GM03348 (cell line): ENCODE measurements at places on chromosomes 5 and 9.

DNA sequence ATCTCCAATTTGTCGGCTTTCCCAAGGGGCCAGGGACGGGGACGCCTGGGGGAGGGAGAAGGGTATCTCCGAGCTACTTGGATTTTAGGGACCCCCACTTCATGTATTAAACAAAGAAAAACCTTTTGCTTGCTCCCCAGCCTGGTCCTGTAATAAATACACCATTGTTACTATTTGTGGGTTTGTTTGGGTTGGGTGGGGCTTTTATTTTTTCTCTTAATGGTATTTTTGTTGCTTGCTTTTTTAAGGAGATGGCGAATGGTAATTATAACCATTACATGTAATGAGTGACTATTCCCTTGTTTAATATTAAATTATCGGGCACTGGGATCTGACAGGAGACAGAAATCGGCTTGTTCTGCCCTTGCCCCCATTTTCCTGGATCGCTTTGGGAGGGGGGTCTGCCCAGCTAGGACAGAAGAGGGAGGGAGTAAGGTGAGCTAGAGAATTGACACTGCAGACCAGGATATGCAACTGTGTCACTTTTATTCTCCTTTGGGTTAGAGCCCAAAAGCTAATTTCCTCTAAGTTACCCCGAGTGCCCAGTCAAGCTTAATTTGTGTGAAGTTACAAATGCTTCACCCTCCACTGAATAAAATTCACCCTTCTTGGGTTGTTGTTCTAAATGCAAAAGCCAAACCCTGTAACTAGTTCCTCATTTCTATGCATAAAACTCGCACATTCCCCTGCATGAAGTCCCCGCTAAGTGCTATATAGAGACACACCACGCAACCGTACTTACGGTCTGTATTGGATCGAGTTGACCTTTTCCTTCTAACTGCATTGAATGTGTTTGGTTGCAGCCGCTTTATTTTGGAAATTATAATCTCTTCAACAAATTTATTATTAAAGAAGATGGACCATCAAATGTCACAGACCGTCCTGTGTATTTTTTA lies 1.6 kb upstream of the ZNF608 start:
- no peak for DNase-seq

- no peak for DNase-seq
These were observed 61.4 kb upstream of the AFAP1L1 start for GRCh38 chr5:149210225-149210624.

DNA sequence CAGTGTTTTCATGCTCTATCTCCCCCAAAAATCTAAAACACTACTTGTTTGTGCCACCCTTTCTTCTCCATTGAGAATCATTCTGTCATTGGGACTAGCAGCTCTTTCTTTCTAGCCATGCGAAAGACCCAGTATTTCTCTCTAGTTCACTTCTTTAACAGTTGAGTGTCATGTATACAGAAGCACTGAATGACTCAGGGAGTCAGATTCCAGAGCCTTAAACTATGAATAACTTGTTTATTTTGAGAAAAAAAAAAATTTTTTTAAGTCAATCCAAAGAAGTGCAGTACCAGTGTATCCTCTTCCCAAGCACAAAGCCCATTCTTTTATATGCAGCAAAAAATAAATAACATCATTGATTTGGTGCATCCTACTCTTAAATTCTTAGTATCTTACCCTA lies 415.4 kb upstream of the GRAMD2B start:
- no peak for DNase-seq

- no peak for DNase-seq
These were observed 10.4 kb upstream of the ALDH1B1 start for GRCh38 chr9:38382141-38382540.

GRCh38 chr5:132414634-132415378 lies 45.3 kb downstream of the SLC22A5 start:
- peak; percentile 47 for DNase-seq

DNA sequence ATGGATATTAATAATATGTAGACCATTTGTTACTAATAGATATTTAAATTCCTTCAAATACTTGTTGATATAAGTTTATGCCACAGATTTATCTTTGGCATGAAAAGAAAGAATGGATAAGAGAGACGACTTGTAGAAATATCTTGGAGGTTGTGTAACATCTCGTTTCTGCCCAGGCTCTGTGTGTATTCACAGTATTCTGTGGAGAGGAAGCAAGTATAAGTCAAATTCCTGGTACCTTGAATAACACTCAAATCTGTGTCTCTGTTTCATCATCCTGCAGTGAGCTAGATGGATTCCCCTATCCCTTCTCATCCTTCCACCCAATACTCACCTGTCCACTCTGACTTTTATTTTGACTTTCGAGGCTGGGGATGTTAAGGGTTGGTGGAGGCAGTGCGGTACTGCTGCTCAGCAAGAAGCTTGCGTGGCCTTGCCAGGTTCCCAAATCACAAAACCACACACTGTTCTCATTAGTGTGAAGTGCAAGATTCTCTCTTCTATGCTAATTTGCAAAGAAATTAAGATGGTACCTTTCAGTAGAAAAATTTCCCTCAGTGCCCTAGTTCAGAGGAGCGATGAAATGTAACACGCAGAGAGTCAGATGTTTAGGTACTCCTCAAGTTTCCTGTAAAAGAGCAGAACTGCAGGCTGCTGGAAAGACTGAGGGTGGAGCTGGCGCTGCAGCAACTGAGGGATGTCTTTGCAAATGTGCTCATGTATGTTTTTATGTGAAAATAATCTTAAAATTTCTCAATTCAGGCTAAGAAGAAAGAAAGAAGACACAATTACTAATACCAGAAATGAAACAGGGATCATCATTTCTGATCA lies 42.6 kb upstream of the ANKRD18A start:
- DNase-seq, result no peak

GRCh38 chr9:109276469-109277440 lies 44.1 kb downstream of the EPB41L4B start:
- no peak for DNase-seq

- peak; percentile 63 for DNase-seq
These were observed 16.5 kb downstream of the GRXCR2 start for GRCh38 chr5:145856285-145856818.

DNA sequence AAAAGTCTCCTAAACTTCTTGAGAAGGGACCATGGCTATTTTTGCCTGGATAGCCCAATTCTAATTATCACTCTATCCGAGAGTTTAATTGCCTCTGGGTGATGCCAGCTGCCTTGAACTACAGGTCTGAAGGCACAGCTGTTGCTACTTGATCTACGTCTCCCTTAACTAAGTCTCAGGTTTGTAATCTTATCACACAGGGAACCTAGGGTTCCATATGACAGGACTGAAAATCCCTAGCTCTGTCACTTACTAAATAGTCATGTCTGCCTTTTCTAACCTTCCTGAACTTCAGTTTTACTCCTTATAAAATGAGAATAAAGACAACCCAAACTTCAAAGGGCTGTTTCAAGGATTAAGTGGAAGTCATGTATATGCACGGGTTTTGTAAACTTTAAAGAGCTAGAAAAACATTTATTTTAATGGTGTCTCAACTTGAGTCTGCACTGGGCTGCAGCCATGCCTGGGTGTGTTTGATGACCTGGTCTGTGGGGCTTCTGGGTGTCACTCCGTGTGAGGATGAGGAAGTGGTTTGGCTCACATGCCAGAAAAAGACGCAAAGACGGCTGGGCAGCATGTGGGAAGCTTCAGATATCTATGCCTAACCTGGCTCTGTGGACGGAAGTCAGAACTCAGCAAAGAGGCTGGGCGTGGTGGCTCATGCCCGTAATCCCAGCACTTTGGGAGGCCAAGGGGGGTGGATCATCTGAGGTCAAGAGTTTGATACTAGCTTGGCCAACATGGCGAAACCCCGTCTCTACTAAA lies 129.3 kb upstream of the SLC44A1 start:
- DNase-seq, result no peak

DNA sequence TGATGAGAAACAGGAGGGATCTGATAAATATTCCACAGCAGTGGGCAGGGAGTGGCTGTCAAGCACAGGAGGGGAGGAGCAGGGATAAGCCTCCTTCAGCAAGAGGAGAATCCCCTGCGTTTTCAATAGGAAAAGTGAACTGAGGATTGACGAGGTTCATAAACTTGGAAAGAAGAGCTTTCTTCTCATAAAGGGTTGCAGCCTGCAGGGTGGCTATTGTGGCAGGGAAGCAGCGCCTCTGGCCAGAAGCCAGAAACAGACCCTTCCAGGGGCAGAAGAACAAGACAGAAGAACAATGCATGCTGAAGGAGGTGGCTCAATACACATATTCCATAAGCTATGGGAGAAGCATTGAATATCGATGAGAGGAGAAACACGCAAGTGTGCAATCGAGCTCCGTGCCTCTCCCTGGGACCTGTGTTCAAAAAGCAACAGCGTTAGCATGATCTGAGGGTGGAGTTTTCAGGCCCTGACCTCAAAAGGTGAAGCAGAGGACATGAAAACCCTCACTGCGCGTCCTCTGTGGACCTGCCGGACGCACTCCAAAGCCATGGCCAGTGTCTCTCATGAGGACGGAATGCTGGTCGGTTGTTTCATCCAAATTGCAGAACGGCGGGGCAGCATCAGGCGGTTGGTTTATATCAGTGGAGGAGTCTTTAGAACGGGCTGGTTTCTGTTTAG lies 67.6 kb downstream of the ANKRD33B start:
- DNase-seq, result no peak

DNA sequence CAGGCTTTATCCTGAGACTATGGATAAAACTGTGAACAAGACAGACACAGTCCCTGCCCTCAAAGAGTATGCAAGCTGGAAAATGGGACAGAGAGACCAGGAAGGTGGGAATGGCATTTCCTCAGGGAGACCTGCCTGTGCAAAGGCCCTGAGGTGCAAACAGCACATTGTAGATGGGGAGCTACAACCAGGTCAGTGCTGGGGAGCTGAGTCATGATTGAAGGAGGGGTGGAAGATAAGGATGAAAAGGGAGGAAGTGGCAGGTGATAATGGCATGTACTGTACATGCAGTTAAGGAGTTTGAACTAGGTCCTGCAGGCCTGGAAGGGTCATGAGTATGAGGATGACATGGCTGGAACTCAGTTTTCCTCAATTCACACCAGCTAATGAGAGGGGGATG lies 75.5 kb upstream of the BOD1 start:
- DNase-seq, result no peak

DNA sequence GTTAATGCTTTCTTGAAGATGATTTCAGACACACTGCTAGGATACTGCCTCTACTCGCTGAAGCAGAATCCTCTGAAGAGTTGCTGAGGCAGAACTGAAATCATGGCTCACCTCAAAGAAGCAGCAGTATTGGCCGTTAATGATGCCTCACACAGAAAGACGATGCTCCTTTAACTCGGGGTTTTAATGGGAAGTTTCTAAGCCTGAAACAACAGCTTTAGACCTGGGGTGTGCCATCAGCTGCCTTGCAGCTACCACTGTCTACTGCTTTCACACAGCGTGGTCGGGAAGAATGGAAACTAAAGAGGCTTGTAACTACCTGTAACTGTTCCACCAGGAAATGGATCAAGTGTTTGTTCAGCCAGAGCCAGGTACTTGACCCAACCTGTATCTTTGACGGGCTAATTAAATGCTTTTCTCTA lies at the start of gene CTXN3:
Gene CTXN3 (plus strand): TSS at position 65 of the 422 bp plus-strand sequence. CDS start 8,440 bp downstream, outside the sequence.
- DNase-seq, result no peak

DNA sequence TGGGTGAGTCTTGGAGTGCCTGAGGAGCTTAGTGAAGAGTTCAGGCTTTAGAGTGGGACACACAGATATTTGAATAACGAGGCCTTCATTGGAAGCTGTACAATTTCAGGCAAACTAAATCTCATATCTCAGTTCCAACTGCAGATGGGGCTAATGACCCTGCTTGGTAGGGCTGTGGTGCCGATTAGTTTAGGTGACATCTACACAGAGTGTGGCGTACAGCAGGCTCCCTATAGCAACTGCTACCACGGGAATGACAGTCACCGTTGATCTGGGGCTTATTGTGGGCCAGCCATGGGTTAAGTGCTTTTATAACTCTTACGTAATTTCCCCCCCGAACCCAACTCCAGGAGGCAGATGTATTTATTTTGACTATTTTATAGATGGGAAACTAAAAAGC lies 70.8 kb downstream of the FAT2 start:
- no peak for DNase-seq

DNA sequence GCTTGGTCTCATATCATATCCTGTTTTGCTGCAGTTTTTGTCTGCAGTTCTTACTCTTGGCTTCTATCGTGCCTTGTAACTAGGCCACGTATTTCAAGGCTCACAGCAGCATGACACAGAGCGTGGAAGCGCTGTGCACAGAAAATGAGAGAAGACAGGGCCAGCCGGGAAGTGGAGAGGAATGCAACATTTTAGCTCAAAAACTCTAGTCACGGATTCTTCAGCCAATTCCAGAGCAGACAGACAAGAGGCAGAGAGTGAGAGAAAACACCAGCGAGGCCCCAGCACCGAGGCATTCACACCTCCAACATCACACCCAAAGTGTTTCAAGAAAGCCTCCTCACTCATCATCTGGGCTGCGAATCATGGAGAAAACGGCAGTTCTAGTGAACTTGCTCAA lies 160.8 kb downstream of the DNAH5 start:
- DNase-seq, result peak; percentile 20

GRCh38 chr5:9545992-9546851 lies at the start of gene SEMA5A:
TSS of gene SEMA5A (minus strand) at chr5:9546075. CDS start at chr5:9379946, 166,129 bp downstream.
- peak; percentile 95 for DNase-seq

- DNase-seq, result no peak
These were observed 920 bp downstream of the PMPCA start for GRCh38 chr9:136411378-136411777.

DNA sequence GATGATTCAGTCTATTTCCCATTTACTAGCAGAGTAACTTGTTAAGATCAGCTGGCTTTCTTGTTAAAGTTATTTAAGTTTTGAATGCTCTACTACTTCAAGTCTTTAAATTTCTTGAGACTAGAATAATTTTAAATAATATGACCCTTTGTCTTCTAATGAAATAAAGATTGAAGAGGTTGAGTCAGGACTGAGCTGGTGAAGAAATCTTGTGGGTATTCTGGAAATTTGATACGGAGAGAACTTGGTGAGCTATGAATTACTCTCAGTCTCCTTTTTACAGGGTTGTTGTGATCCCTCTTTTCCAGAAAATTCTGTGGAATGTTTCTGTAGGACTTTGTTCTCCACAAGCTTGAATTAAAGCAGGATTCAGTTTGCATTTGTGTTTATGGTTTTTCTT lies 29.3 kb downstream of the RNF20 start:
- DNase-seq, result no peak

DNA sequence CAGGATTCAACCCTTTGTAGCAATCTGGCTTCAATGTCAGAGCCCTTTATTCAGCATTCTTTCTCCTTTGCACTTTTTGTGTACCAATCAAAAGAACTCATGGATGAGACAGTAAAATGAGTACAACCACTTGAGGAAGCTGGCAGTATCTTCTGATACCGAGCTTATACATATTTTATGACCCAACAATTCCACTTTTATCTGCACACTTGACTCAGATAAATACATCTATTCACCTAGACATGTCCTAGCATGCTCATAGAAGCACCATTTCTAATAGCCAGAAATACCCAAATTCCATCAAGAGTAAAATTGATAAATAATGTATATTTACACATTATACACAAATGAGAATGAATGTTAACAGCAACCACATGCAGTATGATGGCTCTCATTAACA lies 111.2 kb upstream of the PTGER4 start:
- DNase-seq, result no peak

DNA sequence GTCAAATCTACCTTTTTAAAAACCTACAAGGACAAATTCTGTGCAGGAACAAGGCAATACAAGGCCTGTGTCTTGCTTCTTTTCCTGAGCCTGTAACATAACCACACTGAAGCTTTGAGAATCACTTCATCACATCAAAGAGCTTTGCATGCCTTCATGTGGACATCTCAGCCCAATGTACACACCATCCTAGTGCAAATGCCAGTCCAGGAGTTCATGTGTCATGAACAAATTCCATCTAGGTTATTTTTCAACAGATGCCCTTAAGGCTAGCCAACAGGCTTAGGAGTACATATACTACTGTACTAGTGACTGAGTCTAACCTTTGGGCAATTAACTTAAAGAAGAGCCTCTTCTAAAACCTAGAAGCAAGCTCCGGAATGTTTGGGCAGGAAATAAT lies 106.4 kb downstream of the CDH10 start:
- no peak for DNase-seq

- DNase-seq, result no peak
These were observed 31.0 kb downstream of the EFCAB9 start for GRCh38 chr5:172224996-172225395.
